ENCODE measurements at places on chromosomes 2 and 18.
A peak's percentile ranks its signal among the peaks of the same experiment; 100 is the strongest.

- no peak for DNase-seq
These were observed 901.6 kb downstream of the EPHA4 start for GRCh38 chr2:220670511-220670910.

DNA sequence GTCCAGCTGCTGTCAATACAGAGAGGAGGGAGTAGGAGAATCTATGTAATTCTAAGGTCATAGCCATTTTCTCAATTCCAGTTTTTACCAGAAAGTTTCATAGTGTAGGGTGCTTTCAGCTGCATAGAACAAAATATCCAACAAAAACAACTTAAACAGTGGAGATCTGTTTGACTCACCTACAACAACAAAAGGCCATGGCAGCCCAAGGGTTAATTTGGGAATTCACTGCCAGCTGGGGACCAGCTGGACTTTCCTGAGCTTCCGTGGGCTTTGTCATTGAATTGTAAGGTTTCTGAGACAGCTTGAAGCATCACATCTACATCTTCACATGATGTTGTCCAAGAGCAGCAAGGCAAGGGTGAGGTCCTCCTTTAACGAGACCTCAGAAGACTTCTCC lies 512.7 kb downstream of the IRS1 start:
- DNase-seq, result no peak

GRCh38 chr2:238496756-238497609 lies 70.3 kb downstream of the ASB1 start:
- no peak for DNase-seq

DNA sequence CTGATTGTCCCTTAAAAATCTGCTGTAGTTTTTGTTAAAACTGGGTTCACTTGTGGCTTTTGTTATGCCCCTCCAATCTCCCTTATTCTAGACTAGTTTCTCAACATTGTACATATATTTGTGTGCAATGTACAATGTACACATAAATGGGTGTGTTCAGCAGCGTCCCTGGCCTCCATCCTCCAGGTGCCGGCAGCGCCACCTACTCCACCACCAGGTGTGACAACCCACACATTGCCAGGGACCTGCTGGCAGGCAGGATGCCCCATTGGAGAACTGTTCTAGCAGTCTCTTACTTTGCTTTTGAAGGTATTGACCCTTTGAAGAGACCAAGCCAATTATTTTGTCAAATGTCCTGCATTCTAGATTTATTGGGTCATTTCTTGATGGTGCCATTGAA lies 75.4 kb downstream of the SH3RF3 start:
- DNase-seq, result no peak

- DNase-seq, result no peak
These were observed 224.4 kb downstream of the ZNF385B start for GRCh38 chr2:179636995-179637394.

- DNase-seq, result peak; percentile 37
These were observed 162.6 kb upstream of the FN1 start for GRCh38 chr2:215598376-215598975.

GRCh38 chr2:205462681-205463345 lies 219.5 kb upstream of the NRP2 start:
- DNase-seq, result no peak

Measured in AG08395 (cell line).